Stimulated activated CD4-positive, alpha-beta T cell treated with anti-CD3 and anti-CD28 coated beads, Interleukin-4, amount 100 ng/mL, for 24 hours (primary cell): ENCODE measurements at places on chromosomes 7 and 10.
A peak's percentile ranks its signal among the peaks of the same experiment; 100 is the strongest.

DNA sequence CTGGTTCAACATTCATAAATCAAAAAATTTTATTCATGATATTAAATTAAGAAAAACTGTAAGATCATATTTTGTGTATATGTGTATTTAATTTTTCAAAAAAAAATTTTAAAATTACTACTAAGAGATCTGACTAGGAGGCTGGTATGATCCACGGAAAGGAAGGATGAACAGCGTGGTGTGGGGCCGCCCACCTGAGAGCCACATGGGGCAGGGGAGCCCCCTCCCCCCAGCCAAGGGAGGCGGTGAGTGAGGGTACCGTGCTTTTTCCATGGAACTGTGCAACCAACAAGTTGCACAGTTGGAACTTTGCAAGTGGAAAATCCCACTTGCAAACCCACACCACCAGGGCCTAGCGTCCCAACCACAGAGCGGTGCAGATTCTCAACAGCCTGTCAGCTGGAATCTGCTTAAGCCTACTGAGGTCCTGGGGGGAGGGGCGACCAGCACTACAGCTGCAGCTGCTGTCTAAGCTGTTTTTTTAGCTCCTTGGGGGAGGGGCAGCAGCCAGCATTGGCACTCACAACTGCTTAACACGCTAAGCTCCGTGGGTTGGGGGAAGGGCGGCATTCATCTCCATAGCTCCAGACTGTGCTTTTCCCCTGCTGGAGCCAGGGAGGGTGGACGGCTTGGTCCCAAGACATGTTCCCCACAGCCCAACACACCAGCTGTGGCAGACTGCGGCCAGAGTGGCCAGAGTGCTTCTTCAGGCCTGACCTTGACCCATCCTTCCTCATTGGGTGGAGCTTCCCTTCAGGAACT lies 94.2 kb upstream of the IGFBP3 start:
- no peak for DNase-seq

- DNase-seq = no peak
These were observed 147.7 kb downstream of the ACTR3B start for GRCh38 chr7:152907042-152907761.

GRCh38 chr10:124126145-124126982 lies 33.0 kb upstream of the CHST15 start:
- no peak for DNase-seq

- DNase-seq = no peak
These were observed 108.0 kb upstream of the YAE1 start for GRCh38 chr7:39458061-39458745.

- DNase-seq = peak; percentile 28
These were observed 29.3 kb upstream of the SH3PXD2A start for GRCh38 chr10:103884681-103885139.

- DNase-seq = no peak
These were observed 2.6 kb downstream of the VWC2 start for GRCh38 chr7:49775949-49776443.

DNA sequence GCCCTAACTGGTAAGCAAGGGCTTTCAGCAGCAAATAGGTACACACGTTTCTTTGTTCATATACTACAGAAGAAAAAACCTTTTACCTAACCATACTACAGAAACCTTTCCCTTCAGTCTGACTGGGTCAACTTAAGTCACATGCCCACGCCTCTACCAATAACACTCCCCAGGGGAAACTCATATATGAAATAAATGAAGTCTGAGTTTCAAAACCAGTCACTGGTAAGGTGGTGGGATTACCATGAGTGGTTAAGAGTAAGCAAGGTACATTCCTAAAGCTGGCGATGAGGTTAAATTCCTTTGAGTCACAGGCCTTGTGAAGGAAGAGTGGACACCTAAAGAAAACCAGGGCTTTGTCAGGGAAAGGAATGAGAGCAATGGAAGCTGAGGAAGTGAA lies 21.4 kb upstream of the KIF20B start:
- no peak for DNase-seq

DNA sequence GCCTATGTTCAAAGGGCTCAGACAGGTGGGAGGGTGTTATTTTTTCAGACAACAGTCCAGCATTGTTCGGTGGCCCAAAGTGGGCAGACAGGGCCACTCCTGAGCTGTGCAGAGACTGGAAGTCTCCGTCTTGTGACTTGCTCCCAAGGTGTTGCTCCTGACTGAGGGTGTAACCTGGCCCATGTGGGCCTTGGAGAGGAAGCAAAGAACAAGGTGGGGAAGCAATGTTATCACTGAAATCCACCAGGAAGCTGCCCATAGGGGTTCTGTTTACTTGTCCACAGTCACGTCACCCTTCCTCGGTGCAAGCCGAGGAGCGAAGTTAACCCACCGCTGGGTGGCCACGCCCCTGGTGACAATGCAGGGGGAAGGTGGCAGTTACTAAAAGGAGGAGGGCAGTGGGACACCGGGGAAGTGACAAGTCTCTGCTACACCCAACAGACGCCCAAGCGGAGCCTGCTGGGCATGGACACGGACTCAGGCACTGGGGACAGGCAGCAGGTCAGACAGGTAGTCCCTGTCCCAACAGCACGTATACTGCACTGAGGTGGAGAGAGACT lies 311.6 kb upstream of the MKI67 start:
- DNase-seq = no peak

- DNase-seq = peak; percentile 8
These were observed 85.6 kb upstream of the CAPZA2 start for GRCh38 chr7:116776610-116777289.

GRCh38 chr7:28145090-28145626 lies 35.4 kb downstream of the JAZF1 start:
- no peak for DNase-seq

- DNase-seq = no peak
These were observed 14.6 kb upstream of the NPS start for GRCh38 chr10:127534496-127534895.

GRCh38 chr7:105376908-105377533 lies 11.7 kb downstream of the SRPK2 start:
- DNase-seq = no peak

DNA sequence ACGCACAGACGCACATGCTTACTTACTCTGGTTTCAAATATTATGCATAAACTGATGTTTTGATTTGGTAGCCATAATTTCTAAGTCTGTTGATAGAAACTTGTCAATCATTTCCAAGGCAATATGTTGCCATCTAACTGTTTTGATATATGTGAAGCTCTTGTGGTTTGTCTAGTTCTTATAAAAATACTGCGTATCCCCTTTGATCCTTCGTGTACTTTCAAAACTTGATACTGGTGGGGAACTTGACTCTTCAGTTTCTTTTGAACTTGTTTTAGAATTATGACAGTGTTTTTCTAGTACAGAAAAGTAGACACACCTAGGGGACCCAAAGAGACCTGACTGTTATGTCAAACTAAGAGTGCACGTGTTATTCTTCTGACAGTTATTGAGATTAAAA lies 708.0 kb downstream of the LRMDA start:
- DNase-seq = no peak

GRCh38 chr10:17181751-17182150 lies 19.7 kb downstream of the TRDMT1 start:
- no peak for DNase-seq

- no peak for DNase-seq
These were observed 7.7 kb downstream of the DGKB start for GRCh38 chr7:14894826-14895225.

- DNase-seq = no peak
These were observed 125.7 kb downstream of the ARHGAP22 start for GRCh38 chr10:48478980-48479811.

GRCh38 chr10:604716-605631 lies 84.5 kb downstream of the DIP2C start:
- DNase-seq = no peak

DNA sequence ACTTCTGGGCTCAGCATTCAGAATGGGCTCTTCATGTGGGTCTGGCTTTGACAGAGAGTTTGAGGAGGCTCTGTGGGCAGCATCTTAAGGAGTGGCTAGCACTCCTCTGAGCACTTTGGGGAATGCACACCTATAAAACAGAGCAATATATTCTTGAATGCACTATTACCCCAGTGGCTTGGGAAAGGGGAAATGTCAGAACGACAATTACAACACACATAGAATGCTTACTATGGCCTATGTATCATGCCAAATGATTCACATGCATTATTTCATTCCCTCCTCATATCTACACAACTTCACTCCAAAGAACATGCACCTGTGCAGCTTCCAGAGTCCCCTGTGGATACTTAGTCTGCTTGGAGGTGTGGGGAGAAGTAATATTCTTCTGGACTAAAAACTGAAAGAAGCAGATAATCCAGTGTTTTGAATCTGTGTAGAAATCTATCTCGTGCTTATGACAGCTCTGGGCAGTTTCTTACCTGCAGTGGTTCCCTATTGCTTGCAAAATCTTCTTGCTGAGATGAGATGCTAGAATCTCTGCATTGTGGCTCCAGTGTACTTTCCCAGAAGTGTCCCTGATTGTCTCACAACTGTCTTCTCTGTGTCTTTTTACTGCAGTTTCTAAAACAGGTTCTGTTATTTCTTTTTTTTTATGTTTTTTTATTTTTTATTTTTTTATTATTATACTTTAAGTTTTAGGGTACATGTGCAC lies 5.5 kb upstream of the MGAM start:
- DNase-seq = no peak
